ENCODE measurements at places on chromosomes 12 and 14.
A peak's percentile ranks its signal among the peaks of the same experiment; 100 is the strongest.

DNA sequence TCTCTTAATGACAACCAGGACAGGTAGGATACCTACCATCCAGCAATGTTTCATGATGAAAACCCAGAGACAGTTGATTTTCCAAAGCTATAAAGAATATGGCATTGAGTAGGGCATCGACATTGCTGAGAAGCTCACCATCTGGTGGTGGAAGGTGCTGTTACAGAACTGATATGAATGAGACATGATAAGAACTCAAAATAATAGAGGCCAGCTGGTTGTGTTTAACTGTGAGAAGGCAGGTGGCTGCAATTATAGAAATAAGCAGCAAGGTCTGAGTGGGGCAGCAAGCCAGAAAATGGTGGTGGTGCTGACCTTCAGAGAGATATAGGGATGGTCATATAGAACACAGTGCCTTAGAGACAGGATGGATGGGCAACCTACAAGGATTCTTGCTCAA lies 449.7 kb downstream of the BTG1 start:
- DNase-seq: no peak

- DNase-seq: no peak
Measured at GRCh38 chr14:78448164-78449094, 278.3 kb downstream of the NRXN3 start.

DNA sequence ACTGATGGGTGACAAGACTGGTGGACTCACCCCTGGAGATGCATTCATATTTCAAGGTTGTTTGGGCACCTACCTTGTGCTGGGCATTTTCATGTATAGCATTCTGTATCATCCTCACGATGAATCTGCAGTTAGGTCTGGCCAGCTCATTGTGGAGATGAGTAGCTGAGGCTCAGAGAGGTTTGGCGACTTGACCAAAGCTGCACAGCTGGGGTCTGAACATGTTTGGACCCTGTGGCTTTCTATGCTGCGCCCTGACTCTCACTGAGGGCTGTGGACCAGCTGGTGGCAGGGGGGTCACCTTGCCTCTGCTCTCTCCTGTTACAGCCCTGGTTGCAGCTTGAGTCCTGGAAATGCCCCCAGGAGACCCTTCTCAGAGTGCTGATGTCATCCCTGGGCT lies 24.9 kb upstream of the CCDC63 start:
- no peak for DNase-seq

GRCh38 chr14:64692986-64693809 lies 11.0 kb upstream of the PLEKHG3 start:
- DNase-seq: no peak

DNA sequence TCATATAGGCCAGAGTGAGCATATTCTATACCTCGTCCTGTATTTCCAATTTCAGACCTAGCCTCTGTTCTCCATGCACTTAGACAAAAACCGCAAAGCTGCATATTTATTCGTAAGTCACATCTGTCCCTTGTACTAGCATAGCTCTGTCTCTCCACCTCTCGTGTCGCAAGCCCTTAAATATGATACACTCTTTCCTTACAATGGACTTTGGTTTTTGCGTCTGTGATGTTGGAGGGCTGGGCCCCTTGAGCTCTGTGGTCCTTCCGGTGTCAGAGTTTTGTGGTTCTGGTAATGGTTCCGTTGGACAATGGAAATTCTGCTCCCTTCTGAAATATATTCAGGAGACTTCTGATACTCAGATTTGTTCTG lies 11.3 kb downstream of the PRKCH start:
- no peak for DNase-seq

DNA sequence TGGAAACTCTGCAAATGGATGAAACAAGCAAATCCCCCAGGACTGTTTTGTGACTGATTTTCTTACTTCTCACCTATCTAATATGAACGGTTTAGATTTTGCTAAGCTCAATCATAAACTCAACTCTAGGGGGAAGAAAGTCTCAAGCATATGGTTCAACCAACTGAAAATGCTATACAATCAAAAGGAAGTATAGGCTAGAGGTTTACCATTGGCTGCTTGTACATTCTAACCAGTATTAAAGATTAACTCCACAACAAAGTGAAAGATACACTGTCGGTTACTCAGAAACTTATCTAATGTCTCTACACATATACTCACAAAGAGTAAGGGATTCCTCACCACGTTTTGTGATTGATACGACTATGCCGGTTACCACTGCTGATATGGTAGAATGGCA lies 281.8 kb upstream of the SOX5 start:
- no peak for DNase-seq

GRCh38 chr14:91872517-91873470 lies 5.5 kb upstream of the TC2N start:
- DNase-seq: no peak

DNA sequence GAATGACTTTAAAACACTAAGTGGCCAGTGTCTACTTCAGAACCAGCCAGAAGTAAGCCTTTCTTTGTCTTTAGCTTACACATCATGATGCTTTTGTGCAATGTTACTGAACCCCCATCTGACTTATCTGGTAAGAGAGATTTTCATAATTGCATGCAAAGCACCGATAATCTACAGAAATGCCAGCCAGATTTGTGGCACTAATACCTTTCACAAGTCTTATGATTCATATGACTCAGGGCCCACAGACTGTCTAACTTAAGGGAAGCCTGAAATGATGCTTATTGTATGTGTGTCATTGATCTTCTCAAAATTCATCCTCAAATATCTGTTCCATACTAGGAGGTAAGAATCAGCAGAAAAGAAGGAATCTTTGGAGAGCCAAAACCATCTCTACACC lies 18.0 kb downstream of the IGF1 start:
- DNase-seq: no peak

DNA sequence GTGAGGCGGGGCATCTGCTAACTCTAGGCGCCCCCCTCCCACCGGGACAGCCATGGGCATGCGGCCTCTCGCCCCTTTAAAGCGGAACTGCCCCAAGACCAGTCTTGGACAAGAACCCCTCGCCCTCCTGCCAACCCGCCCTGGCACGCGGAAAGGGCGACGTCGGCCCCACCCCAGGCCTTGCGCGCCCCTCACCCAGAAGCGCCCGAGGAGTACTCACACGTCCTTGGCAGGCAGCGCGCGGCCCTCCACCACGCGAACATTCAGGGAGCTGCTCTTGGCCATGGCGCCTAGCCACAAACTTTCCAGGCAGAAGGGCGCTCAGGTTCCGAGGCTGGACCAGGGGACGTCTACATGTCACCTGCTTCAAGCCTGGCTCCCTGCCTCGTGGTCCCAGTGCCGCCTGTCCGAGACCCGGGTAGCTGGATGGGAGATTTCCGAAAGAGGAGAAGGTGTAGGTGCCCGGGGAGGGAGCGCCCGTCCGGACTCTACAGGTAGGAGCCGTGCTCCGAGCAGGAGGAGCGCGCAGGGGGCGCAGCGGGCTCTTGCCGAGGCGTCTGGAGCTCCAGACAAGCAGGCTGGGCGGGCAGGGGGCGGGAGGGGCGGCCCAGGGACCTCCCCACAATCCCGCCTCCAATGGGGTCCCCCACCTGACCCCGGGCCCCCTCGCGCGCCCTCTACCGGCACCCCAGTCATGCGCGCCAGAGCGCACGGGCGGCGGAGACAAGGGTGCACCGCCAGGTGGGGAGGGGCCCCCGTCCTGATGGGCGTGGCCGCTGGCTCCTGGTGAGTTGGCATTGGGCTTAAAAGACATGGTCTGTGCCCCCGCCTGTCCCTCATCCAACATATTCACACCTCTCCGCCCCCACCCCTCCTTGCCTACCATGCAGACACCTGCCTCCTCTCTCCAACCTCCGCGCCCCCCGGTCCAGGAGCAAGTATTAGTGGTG lies at the start of gene RASAL1:
Gene RASAL1 (minus strand): TSS at position 584 of the 950 bp plus-strand sequence. CDS start 299 bp downstream, at position 285.
- peak; percentile 44 for DNase-seq

DNA sequence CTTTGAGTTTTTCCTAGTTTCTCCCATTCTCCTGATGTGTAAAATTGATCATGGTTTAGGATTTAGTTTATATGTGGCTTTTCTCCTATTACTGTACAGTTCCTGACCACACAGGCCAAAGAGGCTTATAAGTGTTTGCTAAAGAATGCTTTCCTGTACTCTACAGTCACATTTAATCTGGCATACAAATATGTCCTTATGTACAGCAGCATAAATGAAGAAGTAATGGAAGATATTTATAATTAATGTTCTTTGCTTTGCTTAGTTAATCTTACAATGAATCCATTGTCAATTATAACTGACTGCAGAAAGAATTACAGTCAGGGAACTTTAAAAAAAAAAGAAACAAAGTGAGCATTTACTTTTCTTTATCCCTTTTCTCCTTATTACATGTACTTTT lies 293.9 kb downstream of the KCNC2 start:
- no peak for DNase-seq

GRCh38 chr14:59177262-59177661 lies 11.2 kb upstream of the DAAM1 start:
- DNase-seq: no peak

Measured in activated CD4-positive, CD25-positive, alpha-beta regulatory T cell treated with anti-CD3 and anti-CD28 coated beads, Interleukin-2, amount 50 U/mL, for 16 hours (primary cell).